ENCODE measurements at places on chromosomes 11 and 22.
A peak's percentile ranks its signal among the peaks of the same experiment; 100 is the strongest.

- DNase-seq, result no peak
These were observed 1213.3 kb upstream of the RAG2 start for GRCh38 chr11:37811349-37811748.

DNA sequence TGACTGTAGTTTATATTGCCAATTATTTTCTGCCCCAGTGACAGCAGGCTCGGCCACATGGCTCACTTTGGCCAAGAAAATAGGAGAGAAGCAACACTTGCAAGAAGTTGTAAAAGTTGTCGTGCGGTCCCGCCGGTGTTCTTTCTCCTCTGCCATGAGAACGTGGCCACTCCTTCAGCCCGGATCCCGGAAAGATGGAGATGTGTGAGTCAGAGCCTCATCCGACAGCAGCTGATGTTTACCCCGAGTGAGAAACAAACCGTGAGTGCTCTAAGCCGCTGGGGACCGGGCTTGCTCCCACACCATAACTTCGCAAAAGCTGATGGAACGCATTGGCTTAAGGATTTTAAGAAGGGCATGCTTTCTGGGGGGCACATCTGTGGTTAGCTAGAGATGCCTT is 157.0 kb downstream of the CACNA1I start:
- no peak for DNase-seq

DNA sequence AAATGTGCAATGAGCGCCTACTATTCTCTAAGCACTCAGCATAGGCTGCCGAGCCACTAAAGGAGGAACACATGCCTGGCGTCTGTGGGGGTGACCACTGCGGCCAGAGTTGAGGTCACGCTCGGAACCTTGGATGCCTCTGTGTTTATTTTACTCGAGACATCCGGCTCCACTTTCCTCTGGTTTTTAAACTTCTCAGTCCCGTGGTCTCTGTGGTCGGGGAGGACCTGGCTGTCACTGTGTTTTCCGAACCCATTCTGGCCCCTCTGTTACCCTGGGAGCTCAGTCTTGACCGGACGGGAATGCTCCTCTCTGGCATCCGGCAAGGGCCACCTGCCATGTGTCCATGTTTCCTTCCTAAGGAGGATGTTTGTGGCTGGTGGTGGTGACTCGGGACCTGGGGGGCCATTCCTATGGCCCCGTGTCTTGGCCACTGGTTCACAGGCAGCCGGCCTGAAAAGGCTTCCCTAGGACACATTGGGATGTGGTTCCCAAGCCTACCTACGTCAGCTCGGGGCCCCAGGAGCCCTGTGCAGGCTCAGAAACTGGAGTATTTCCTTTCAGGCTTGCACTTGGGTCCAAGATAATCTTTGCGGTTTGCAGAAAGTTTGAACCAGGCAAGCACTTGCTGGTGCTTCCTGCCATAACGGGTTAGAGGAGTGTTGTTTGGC is 46.7 kb upstream of the PARVG start:
- no peak for DNase-seq

DNA sequence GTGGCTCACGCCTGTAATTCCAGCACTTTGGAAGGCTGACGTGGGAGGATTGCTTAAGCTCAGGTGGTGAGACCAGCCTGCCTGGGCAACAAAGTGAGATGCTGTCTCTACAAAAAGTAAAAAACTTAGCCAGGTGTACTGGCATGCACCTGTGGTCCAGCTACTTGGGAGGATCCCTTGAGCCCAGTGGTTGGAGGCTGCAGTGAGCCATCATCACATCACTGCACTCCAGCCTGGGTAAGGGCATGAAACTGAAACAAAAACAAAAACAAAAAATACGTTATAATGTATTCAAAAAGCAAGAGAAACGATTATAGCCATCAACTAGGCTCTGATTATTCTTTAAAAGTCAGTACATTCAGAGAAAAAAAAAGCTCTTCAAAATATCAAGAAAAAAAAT is 62.5 kb downstream of the TCF20 start:
- no peak for DNase-seq

DNA sequence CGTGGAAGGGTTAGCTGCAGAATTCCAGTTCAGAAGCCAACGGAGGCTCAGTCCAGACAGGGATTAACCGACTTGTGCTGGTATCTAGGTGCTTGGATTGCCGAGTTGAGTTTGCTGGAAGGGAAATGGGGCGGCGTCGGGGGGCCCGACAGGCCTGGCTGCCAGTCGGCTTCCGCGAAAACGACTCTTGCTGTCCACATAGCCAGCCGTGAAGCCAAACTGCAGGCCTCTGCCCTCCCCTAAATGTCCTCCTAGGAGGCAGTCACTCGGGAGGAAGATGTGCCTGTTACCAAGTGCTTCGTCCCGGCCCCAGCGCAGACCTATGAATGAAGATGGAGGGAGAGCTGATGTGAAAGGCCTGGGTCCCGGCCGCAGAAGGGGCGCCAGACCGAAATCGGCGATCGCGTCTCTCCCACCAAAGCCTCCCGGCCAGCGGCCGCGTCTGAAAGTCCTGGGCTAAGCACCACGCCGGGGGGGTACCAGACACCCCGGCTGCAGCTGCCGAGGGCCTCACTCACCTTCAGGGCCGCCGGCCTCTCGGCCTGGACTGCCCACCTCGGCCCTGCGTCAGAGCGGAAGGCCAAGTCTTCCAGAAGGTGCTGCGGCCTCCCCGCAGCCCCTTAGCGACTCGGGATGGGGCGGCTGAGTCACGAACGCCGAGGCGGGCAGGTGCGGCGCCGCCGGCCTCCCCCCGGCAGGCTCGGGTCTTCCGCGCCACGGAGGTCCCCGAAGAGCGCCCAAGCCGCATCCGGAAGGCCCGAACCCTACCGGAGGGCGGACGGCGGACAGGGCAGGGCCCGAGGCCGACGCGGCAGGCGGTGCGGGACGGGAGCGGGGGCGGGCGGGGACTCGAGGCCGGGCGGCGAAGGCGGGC is 7.5 kb downstream of the DPAGT1 start:
- DNase-seq, result peak; percentile 80

DNA sequence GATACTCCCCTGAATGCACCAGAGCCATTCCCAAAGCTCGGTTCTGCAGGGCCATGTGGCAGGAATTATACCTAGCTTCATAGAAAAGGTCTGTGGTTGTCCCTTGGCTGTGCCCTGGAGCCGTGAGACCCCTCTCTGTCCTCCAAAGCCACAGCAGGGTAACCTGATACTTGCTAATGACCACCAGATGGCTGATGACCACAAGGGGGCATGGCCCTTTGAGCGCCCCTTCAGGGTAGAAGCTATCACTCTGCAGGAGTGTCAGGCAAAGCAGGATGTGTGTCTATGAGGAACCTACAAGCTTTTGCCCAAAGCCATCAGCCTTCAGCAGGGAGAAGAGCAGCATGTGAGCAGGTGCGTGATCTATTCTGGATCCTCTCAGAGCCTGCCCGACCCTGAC is 95.3 kb downstream of the NTM start:
- no peak for DNase-seq

GRCh38 chr11:68146704-68147474 is 25.7 kb upstream of the CHKA start:
- no peak for DNase-seq

- DNase-seq, result no peak
These were observed 22.2 kb upstream of the IL18BP start for GRCh38 chr11:71976551-71976950.

DNA sequence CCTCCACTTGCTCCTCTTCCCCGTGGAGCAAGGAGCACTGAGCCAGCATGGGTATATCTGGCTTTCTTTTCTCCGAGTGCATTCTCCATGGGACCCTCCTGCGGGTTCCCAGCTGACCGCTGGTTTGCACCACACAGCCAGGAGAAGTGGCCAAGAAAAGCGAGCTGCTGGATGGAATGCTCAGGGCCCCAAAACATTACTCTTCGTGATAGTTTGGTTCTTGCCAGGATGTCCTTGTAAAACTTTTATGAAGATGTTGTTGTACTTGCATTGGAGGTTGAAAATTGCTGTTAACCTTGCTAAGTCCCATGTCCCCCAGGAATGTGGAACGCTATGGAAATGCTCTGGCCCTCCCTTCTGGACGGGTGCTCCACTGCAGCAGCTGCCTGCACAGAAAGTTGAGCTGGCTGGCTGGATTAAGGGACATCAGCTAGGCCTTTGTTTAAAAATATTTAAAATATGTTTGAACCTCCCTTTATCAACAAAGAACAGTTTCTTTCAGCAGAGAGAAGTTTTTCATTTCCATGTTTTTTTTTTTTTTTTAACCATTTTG is 68.7 kb downstream of the ZNRF3 start:
- no peak for DNase-seq

DNA sequence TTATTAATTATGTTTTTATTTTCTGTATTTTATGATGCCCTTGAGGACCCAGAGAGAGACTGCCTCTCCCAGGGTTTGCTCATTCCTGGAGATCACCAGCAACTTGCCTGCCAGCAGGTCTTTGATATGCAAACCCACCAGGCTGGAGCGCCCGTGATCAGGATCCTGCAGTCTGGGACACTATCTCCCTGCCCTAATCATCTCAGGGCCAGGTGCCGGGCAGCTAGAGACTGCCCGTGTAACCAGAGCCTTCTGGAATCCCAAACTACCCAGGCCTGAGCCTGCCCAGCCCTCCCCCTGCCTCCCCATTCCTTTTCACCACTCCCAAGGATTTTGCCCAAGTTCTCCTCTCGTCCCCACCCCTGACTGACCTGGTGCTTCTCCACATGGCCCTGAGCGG is 52.2 kb upstream of the B3GAT1 start:
- no peak for DNase-seq

DNA sequence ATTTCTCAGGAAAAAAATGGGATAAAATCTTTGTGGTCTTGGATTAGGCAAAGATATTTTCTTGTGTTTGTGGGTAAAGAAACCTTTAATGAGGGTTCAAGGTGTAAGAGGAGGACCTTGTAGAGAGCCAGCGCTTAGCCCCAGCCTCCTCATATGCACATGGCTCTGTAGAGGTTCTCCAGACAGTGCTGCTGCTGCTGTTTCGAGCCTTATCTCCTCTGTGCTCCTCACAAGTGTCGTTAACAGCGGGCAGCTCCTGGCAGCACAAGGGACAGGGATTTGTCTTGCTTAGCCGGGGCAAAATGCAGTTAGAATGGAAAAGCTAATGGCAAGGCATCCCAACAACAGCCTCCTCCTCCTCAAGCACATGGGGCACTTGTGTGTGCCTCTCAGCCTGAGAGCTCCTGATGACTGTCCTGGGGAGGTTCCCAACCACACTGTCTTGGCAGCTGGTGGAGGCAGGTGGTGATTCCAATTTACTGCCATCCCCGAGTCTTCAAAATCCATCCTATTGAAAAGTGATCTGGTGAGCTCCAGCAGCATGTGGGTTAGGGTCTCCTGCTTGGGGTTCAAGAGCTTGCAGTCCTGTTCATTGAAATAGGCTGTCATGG is 7.6 kb upstream of the MSANTD2 start:
- DNase-seq, result no peak

- no peak for DNase-seq
These were observed 104.9 kb downstream of the VPREB1 start for GRCh38 chr22:22349455-22349836.

- DNase-seq, result no peak
These were observed 35.8 kb downstream of the TOM1 start for GRCh38 chr22:35335468-35335867.

- no peak for DNase-seq
These were observed 18.1 kb downstream of the SMARCB1 start for GRCh38 chr22:23804781-23805291.

- DNase-seq, result no peak
These were observed 108.9 kb downstream of the ARHGAP8 start for GRCh38 chr22:44861245-44861644.

DNA sequence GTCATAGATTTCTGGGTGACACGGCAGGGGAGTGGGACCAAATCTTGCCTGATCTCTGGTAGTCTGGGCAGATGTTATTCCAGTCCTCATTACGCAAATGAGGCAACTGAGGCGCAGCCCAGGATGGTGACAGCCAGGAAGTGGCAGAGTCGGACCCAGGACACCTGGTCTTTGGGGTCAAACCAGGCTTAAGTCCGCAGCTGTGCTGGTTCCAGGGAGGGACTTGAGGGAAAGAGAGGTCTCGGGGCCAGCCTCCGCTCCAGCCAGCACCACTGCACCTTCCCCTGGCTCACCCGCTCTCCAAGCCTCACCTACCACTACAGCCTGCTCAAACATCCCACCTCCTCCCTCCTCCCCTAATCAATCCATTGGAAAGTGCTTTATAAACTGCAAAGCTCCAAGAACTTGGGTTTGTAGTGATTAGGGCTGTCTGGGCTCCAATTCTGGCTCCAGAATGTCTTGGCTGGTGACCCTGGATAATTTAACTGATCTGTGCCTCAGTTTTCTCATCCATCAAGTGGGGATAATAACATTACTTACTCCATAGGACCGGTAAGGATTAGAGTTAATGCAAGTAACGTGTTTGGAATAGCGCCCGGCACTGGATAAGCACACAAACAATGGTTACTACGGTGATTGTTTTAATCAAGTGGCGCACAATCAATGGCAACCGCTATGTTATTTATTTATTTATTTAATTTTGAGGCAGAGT is 526 bp upstream of the PNPLA5 start:
- DNase-seq, result no peak

DNA sequence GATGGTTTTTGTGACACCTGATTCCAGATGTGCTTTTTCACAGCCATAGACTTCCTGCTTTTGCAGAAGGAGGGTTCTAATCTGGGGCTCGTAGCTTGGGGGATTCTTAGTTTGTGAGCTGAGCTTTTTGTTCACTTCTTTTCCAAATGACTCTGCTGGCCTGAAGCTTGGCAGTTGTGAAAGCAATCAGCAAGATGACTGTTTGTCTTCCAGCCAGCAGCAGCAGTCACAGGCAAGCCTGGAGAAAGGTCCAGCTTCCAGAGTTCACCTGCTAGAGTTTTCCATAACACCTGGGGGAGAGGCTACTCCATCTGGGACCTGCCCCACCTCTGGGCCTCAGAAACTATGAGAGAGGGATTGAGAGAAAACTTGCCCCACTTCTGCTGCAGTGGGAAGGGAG is 4.1 kb downstream of the MARK2 start:
- DNase-seq, result no peak

DNA sequence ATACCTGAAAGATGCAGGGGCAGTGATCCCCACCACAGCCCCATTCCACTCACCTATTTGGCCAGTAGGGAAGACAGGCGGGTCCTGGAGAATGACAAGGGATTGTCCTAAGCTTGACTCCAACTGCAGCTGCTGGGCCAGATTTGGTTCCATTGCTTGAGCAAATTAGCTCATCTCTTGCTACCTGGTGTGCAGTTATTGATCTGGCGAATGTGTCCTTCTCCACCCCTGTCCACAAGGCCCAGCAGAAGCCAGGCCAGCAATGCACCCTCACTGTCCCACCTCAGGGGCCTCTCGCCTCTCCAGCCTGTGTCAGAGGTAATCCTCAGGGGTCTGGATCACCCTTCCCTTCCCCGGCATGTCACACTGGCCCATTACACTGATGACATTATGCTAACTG is 23.3 kb downstream of the TSPAN32 start:
- DNase-seq, result no peak

DNA sequence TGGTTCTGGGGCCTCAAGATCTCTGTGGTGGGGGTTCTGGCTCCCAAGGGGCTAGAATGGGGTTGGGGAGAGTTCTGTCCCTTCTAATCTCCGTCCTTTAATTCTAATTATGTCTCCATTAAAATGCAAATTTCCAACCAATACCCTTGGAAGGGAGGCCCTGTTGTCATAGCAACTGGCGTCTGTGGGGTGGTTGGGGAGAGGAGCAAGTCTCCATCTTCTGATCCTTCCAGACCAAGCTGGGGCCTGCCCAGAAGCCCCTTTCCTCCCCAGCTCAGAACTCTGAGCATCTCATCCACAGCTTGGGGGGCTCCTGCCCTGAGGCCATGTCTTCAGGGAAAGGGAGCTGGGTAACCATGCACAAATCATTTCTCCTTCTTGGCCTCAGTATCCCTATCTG is 5.4 kb upstream of the RPS19BP1 start:
- DNase-seq, result no peak

- DNase-seq, result no peak
These were observed 369.3 kb downstream of the CADM1 start for GRCh38 chr11:115134926-115135325.

- no peak for DNase-seq
These were observed 189.8 kb downstream of the SNX19 start for GRCh38 chr11:130726234-130727037.
